ENCODE measurements at places on chromosomes 13 and 19.

GRCh38 chr19:56103027-56103614 lies 18.0 kb downstream of the ZNF787 start:
- no peak for DNase-seq

- DNase-seq: peak; percentile 56
Observed at GRCh38 chr19:1001538-1002166, 1.4 kb downstream of the GRIN3B start.

DNA sequence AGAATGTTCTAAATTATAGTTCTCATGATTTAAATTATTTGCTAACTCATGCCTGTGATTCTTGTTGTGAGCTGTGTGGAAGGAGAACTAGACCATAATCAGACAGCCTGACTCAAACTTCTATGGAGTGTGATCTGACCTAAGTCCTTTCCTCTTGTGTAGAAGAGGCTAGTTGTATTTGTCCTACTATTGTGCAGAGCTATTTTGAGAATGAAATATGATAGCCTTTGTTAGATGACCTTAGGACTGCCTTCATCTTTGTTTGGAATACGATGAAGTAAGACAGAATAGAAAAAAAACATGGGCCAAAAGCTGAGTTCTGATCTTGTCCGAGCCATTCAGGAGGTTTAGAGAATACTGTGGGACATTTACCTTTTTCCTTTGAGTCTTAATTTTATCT lies 119.4 kb downstream of the STOML3 start:
- no peak for DNase-seq

GRCh38 chr13:40547591-40548315 lies 118.7 kb downstream of the FOXO1 start:
- DNase-seq: no peak

GRCh38 chr19:53388168-53388567 lies 6.8 kb upstream of the ZNF765 start:
- DNase-seq: no peak

GRCh38 chr13:71820699-71821098 lies 46.3 kb downstream of the DACH1 start:
- DNase-seq: no peak

- DNase-seq: no peak
Observed at GRCh38 chr19:6278740-6279619, 795 bp downstream of the MLLT1 start.

DNA sequence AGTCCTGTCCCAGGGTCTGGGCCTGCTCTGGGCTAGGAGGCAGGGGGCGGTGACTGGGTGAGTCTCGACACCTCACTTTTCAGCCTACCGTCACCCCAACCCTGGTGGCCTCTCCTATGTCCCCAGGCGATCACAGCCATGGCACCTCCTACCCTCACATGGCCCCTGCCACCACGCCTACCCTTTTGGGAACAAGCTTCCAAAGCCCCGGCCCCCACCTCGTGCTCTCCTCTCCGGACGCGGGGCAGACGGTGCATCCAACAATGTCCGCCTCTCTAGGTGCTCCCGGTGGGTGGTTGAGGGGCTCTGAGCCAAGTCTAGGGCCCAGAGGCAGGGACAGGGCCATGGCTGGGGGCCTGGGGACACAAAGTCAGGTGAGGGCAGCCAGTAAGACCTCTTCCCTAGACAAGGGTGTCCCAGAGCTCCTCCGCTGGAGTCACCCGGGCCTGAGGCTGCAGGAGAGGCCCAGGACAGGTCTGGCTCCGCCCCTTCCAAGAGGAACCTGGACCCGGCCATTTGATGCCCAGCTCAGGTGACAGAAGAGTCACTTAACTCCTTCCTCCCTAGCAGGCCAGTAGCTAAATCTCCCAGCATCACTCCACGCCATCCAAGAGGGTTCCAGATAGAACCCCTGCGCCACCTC lies at the start of gene SYNE4:
Gene SYNE4 (minus strand): TSS at position 478 of the 643 bp plus-strand sequence. CDS start 132 bp downstream, at position 346.
- DNase-seq: no peak

DNA sequence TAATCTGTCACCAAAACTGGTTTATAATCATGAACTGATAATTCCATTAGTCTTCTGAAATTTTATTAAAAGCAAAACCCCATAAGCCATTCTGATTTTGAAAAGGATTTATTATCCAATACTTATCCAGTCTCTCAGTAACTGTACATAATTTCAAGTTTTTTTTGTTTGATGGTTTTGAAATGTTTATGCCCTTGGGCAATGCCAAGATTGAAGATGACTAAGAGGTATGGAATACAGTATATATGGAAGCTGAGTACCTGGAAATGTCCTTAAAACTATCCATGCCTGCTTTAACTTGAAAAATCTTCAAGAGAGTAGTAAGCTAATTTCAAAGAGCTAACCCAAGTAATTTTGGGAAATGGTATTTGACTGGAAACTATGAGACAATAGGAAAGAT lies 1.8 kb upstream of the NEK5 start:
- DNase-seq: no peak

- DNase-seq: no peak
Observed at GRCh38 chr19:4776436-4777211, 14.9 kb upstream of the FEM1A start.

DNA sequence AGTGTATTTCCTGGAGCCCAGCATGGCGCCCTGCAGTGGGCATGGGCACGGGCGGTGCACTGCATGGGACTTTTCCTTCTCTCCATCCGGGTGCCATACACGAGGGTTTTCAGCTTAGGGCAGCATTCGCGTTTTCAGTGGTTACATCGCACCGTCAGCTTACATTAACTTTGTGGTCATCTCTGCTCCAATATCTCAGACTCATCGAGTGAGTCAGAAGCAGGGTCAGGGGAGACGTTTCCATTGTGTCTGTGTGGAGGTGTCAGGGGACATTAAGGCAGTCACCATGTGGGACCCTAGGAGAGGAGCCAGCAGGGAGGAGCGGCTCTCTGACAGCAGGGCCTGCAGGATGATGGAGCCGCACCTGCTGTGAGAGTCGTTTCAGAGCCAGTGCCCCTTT lies 541.0 kb downstream of the FGF9 start:
- no peak for DNase-seq

GRCh38 chr13:110289174-110289573 lies 17.8 kb downstream of the COL4A1 start:
- no peak for DNase-seq

DNA sequence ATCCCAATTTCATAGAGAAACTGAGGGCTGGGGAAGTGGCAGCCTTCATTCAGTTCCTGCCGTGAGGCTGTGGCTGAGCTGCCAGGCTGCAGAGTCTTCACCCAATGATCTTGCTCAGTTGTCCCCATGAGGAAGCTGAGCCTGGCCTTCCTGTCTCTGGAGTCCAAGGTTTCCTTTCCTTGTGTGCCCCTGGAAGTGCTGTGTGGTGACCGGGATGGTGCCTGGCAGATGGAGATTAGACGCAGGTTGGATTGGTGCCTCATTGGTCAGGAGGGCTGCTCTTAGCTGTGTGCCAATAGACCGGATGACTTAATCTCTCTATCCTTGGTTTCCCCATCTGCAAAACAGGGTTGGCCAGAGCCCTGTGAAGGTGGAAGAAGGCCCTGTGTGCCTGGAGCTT lies 24.6 kb downstream of the DNM2 start:
- no peak for DNase-seq

DNA sequence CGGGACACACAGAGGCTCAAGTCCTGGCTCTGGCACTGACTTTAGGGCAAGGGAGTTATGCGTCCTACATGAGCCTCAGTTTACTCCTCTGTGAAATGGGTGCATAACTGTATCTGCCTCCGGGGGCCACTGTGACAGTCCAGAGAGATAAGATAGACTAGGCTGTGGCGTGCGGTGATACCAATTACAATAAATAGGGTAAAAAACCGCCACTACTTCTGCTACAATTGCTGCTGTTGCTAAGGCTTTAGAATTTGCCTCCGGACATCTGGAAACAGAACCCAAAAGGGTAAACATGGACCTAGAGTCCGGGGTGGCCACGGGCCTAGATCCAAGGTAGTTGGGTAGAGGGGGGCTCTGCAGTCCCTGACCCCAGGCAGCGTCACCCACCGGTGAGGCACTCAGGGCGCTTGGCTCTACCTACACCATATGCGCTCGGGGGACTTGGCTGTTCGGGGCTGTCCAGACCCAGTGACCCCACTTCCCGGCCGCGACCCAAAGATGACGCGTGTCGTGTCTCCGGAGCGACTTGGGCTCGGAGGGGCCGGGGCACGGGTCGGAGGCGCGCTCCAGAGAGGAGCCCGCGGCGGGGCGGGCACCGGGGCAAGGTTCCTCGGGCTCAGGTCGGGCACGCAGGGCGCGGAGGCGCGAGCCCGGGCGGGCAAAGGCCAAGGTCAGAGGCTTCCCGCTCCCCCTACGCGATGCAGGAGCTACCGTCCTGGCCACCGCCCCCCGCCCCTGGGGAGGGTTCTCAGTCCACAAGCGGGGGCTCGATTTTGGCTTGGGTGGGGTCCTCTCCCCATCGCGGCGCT lies 1.1 kb downstream of the INSR start:
- no peak for DNase-seq

DNA sequence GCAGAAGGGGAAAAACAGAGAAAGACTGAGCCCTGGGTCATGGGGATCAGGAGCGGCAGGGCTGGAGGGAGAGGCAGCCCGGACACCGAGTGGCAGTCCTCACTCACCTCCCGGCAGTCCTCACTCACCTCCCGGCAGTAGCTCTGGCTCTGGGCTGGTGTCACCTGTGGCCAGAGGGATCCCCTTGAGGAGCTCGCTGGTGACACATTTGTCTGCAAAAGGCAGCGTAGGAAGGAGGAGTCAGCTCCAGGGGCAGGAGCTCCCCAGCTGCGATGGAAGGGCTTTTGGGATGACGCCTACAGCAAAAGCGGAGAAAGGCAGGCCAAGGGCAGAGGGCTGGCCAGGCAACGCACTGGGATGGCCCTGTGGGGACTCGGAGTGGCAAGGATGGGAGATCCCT lies 739 bp downstream of the EIF3G start:
- no peak for DNase-seq

DNA sequence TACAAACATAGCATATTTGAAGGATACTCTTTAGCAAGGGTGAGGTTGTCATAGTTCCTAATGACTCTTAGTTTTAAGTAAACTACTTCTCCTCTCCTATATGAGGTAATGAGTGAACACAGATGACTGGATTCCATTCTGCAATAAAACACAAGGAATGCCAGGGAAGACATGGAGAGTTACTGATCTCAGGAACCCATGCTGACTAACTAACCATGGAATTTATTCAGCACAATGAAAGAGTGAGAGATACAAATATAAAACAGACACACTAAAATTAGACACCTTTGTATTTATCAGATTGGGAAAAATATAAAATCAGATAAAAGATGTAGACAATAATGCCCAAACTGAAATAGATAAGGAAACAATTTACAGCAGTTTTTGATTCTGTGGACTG lies 1525.9 kb upstream of the SLC10A2 start:
- DNase-seq: no peak

DNA sequence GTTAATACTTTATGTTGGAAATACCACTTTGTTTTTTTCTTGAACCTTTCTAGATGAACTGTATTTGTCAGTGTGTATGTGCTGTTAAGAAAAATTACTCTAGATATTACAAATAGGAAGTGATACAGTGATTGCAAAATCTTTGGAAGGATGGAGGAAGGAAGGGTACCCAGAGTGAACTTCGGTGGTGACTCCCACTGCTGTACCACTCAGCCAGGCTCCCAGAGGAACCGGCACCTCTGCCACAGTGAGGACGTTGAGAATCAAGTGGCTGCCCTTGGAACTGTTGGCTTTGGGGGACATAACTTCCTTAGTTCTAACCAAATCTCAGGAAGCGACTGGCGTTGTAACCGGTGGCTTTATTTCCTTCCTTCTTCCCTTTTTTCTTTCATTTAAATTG lies 184.7 kb downstream of the PCCA start:
- DNase-seq: no peak

DNA sequence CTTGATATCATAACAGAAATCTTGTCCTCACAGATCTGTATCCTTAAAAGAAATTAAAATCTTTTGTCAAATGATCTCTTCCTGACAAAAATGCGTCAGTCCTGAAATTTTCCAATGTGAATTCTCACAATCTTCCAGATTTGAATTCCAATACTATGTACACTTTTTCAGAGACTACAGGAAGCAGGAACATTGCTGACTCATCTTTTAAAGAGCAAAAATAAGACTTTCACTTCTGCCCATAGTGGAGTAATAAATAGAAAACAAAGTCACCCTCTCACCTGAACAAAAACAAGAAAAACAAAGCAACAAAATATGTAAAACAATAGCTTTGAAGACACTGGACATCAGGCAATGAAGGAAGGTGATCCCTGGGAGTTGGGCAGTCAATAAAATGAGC lies 167.0 kb upstream of the IPO5 start:
- DNase-seq: no peak

DNA sequence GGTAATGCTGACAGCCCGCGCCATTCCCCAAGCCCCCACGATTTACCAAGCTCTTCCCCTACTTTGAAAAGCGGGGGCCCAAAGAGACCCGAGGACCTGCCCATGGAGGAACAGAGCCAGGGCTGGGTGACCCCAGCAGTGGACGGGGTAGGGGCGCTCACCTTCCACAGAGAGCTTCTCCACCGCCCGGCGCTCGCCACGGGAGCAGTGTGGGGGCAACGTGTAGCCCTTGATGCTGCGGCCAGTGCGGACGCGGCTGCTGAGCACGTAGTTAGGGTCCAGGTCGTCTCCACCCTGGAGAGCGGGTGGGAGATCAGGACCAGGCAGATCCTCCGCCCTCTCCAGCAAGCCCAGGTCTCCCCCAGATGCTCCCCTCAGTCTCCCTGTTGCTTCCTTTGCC lies 7.4 kb downstream of the CKM start:
- DNase-seq: no peak

DNA sequence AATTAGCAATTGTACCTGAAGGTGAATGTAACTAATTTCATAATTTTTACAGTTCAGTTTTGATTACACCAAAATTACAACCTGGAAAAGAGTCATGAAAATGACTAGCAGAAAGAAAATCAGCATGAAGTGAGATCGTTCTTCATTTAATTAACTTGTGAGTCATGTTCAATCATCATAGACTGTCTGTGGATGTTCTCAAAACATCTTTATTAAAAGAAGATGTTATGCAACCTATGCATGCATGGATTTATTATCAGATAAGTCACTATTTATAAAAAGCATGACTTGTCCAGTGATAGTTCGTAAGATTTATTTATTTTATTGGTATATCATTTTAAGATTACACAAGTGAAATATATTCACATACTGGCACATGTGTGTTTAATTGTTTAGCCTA lies 245.9 kb downstream of the ITGBL1 start:
- DNase-seq: no peak

GRCh38 chr13:109157275-109157674 lies 527.9 kb downstream of the MYO16 start:
- DNase-seq: no peak

GRCh38 chr13:28338006-28338574 lies 156.8 kb downstream of the FLT1 start:
- no peak for DNase-seq

- DNase-seq: no peak
Observed at GRCh38 chr19:811506-812048, 10.2 kb downstream of the PLPPR3 start.

Data from stimulated activated CD4-positive, alpha-beta T cell treated with anti-CD3 and anti-CD28 coated beads, Interleukin-1b, Interleukin-23, amount 100 ng/mL, for 24 hours (primary cell).